ENCODE measurements at places on chromosomes 7 and 10. TPM values are rescaled to one million over a fixed set of nuclear protein-coding genes. Genes with fewer than 3 reads are reported as not detected.
A peak's percentile ranks its signal among the peaks of the same experiment; 100 is the strongest.

DNA sequence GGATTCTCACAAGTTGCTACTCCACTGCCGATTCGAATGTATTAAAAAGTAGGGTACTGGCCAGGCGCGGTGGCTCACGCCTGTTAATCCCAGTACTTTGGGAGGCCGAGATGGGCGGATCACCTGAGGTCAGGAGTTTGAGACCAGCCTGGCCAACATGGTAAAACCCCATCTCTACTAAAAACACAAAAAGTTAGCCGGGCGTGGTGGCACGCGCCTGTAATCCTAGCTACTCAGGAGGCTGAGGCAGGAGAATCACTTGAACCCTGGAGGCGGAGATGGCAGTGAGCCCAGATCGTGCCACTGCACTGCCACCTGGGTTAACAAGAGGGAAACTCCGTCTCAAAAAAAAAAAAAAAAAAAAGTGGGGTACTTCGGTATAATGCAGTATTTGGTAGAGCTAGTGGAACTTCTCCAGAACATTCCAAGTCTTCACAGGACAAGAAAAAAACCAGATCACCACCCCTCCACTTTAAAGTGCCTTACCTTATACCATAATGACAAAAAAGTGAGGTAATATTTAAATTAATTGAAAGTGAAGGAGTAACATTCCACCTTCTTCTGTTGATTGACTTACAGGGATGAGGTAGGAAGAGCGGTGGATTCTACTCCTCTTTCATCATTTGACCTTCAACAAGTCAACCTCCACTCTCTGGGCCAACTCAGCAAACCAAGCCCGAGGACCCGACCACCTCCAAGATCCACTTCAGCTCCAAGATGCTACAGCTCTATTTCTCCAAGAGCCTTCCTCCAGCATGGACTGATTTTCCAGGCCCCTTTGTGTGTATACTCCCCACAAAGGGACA is 2.0 kb downstream of the BAZ1B start:
- no peak for DNase-seq

DNA sequence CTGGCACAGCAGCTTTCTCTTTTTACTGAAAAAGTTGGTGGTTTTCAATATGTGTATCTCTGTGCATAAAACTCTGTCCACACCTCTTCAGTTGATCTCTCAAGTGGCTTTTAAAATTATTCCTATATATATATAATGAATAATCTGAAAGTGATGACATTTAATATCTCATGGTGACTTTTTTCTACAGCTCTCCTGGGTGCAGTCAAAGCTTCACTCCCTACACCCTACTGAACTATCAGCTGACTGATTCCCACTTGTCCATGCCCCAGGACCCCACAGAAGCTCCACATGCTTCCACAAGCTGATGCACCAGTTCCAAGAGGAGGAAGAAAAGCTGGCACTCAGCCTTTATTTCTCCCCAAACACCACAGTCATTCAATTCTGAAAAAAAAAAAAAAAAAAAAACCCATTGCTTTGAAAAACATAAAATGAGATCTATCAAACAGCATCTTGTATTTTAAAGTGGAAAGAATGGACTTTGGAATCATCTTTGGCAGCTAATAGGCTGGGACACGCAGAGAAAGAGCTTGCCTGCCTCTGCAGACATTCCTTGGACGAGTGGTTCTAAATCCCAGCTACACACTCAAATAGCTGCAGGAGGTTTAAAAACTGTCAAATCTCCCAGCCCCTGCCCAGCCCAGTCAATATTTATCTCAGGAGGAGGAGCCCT is 75.3 kb upstream of the GDF10 start:
- no peak for DNase-seq

DNA sequence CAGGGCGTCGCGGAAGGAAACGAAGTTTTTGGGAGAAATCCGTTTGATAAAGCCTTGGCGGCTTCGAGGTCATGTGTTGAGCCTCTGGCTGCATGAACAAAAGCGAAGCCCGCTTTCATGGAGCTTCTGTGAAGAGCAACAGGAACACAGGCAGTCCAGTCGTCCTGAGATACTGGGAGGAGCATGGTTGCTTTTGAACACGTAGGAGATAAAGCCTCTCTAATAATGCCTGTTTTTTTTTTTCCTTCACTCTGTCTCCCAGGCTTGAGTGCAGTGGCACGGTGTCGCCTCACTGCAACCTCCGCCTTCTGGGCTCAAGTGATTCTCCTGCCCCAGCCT is 473 bp upstream of the ZNF32 start:
- no peak for DNase-seq

DNA sequence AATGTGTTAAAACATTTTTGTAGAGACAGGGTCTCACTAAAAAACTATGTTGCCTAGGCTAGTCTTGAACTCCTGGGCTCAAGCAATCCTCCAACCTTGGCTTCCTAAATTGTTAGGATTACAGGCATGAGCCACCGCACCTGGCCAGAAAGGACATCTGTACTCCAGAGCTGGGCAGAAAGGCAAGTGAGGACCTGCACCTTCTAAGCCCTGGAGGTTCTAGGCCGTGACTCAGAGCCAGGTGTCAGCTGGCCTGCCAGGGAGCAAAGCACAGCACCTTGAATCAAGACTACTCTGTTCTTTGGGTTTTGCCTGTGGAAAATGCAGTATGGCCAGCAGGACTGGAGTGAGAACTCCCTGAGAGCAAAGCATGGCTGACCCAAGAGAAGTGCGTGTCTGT is 396.5 kb downstream of the ADRA2A start:
- DNase-seq = no peak

DNA sequence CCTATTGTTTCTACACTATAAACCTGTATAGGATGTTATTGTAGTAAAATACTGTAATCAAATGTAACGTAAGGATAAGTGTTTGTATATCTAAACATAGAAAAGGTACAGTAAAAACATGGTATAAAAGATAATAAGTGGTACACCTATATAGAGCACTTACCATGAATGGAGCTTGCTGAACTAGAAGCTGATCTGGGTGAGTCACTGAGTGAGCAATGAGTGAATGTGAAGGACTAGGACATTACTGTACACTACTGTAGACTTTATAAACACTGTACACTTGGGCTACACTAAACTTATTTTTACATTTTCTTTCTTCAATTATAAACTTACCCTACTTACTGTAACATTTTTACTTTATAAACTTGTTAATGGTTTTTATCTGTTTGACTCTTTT is 732.9 kb upstream of the LRRN3 start:
- no peak for DNase-seq

DNA sequence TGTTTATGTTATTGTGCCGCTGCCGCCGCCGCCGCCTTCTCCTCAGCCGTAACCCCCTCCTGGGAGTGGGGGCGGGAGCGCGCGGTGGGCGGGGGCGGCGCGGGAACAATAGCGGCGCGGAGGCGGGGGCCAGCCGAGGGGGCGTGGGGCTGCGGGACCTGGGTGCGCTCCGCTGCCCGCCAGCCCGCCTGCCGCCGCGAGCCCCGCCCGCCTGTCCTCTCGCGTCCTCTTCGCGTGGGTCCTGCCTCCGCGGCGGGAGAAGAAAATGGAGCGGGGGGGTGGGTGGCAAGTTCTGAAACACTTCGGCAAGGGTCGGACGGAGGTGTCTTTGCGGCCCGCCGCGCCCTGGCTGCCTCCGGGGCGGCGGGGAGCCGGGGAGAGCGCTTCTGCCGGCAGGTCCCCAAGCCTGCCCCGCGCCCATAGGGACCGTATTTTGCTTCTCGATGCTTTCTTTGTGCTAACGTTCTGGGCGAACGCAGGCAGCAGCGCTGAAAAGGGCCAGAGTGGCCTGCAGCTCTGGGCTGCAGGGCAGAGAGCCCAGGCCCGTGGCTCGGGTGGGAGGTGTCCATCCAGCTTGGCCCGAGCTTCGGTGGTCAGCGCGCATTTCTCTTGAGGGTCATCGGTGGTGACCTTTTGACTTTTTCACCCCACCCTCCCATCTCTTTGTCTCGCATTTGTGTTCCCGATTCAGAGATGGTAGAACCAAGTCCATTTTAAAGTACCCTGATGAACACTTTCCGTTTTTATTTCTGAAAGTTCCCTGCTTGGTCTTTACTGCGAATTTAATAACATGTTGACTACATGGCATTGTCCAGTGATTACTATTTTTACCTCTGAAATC is 613 bp downstream of the MAPK8 start:
- peak; percentile 73 for DNase-seq

- DNase-seq = no peak
Measured at GRCh38 chr10:5502061-5502521, 2.7 kb upstream of the CALML5 start.

GRCh38 chr7:134703782-134704181 is 57.1 kb downstream of the BPGM start:
- DNase-seq = no peak

DNA sequence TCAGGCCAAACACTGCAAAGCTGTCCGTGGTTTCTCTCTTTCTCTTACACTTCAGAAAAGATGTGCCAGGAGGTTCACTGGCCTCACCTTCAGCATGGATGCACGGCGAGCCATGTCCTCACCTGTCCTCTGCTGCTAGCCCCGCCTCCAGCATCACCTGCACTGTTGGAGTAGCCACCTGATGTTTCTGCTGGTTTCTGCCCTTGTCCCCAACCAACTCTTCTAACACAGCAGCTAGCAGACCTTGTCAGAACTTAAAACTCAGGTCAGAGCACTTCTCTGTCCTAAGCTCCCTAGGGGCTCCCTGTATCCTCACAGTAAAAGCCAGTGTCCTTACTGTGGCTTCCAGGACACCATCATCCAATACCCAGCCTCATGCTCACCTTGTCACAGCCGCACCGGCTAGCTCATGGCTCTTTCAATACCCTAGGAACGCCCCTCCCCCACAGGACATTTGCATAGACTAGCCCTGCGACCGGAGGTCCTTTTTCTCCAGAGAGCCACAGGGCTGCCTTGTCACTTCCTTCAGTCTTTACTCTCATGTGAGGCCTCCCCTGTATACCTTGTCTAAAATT is 15.2 kb downstream of the PALD1 start:
- no peak for DNase-seq

DNA sequence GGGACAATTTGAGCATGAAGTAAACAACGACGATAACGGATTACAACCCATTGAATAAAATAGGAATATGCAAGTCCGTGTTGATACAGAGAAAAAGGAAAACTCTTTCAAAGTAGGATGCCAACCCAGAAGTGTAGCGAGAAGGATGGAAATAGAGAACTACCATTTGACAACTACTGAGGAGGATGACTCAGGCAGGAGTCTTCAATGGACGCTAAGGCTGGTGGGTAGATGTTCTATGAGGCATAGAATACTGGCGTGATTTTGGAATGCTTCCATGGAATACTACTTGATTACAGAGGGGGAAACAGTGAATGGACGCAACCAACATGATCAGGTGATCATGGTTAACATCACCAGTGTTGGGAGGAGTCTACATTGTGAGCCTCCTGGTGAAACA is 828 bp upstream of the CFAP70 start:
- DNase-seq = no peak

GRCh38 chr10:30294476-30295240 is 54.4 kb downstream of the MTPAP start:
- DNase-seq = no peak

- DNase-seq = no peak
Measured at GRCh38 chr10:110492069-110492822, 5.5 kb upstream of the DUSP5 start.

GRCh38 chr7:99028261-99028973 is 115.5 kb downstream of the SMURF1 start:
- DNase-seq = no peak

GRCh38 chr10:127922675-127923366 is 15.9 kb downstream of the PTPRE start:
- peak; percentile 80 for DNase-seq

Gene AKR1D1
- not detected for total RNA-seq

Gene SPDYE8
- not detected for total RNA-seq

Gene ENTPD1
- total RNA-seq = 7.7 TPM

Gene PRPF18
- total RNA-seq = 14.7 TPM

Gene CPVL
- 86.3 TPM for total RNA-seq

Gene GCK
- 0.49 TPM for total RNA-seq

Gene ALOX5
- 3.2 TPM for total RNA-seq

Gene SRRT
- 51.3 TPM for total RNA-seq

Gene RADIL
- total RNA-seq = 4.5 TPM

Gene AQP1
- 253 TPM for total RNA-seq

Gene MINDY4
- 3.8 TPM for total RNA-seq

Gene INHBA
- total RNA-seq = 8.6 TPM

Gene POP7
- 30.6 TPM for total RNA-seq

Gene CYP3A4
- total RNA-seq = not detected

Gene NCF1
- 3.5 TPM for total RNA-seq

Gene ELN
- 51.6 TPM for total RNA-seq
